NCI-H524 treated with DMSO at 0.1 percent for 48 hours (cell line): ENCODE measurements at places on chromosomes 16 and 17.

- DNase-seq = no peak
Measured at GRCh38 chr16:66471264-66471663, 44.2 kb downstream of the BEAN1 start.

DNA sequence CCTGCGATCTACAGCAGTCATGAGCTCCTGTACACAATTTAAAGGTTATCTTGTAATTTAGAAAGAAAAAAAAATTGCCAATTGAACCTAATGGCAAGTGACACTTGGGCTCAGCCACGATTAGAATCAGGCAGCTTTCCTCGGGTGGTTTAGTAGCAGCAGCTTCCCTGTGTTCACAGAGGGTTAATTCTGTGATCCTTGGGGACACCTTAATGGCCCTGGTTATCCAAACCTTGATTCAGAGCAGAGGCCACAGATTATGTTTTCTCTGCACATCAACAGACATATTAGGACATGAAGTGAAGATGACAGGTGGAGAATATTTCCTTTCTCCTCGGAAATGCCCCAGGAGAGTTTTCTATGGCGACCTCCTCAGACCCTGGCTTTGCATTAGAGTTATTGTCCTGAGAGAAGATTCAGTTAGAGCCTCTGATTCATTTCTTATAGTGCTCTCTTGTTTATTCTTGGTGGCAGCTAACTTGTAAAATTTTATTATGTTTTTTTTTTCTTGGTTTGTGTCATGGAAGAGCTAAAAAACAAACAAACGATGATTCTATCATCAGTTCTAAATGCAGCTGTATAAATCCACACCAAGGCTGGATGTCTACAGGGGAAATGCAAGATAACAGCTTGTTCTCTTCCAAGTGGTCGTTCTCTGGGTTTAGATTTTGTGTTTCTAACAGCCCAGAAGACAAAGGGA is 351.2 kb upstream of the DYNLRB2 start:
- no peak for DNase-seq

GRCh38 chr16:751152-752006 is 9.2 kb upstream of the MSLN start:
- DNase-seq = no peak

GRCh38 chr17:6596941-6597340 is 40.6 kb upstream of the PITPNM3 start:
- DNase-seq = no peak

DNA sequence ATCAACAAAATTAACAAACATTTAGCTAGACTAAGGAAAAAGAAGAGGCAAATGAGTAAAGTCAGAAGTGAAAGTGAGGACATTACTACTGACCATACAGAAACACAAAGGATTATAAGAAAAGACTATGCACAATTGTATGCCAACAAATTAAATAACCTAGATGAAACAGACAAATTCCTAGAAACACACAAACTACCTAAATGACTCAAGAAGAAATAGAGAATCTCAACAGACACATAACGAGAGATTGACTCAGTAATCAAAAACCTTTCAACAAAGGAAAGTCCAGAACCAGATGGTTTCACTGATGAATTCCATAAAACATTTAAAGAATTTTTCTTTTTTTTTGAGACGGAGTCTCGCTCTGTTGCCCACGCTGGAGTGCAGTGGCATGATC is 35.7 kb upstream of the MYLK3 start:
- DNase-seq = no peak
